Islet precursor cell (in vitro differentiated cells): ENCODE measurements at places on chromosomes 13 and 19.

- no peak for DNase-seq
Measured at GRCh38 chr13:109665240-109665639, 121.1 kb downstream of the IRS2 start.

- DNase-seq = no peak
Measured at GRCh38 chr13:91381371-91381770, 17.1 kb upstream of the GPC5 start.

DNA sequence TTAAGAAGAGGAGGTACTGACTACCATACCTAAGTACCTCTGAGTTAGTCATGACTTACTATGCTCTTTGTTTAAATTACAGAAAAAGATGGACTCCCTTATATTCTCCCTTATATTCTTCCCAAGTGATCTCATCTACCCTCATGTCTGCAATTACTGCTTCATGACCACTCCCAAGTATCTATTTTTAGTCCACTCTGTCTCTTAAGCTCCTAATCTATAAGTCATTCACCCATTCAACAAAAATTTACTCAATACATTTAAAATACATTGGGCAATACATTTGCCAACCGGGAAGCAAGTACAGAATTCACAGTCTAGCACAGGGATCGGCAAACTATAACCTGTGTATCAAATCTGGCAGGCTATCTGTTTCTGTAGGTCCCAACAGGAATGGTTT, 42.6 kb downstream of the KPNA3 start:
- no peak for DNase-seq

DNA sequence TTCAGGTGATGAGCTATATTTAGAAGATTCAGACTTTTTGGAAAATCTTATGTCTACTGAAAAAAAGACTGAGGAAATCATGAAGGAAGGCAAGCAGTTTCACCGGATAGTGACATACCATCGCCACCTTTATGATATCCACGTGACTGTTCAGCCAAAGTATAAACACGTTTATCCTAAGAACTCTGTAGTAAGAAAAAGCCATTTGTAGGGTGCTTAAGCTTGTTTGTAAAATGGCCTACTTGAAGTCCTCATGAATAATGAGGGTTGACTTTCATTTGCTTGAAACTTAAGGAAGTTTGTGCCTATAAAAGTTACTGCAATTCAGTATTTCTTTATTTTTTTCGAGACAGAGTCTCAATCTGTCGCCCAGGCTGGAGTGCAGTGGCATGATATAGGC, 7.8 kb upstream of the TDRD12 start:
- DNase-seq = no peak

- no peak for DNase-seq
Measured at GRCh38 chr13:52187029-52187423, 27.6 kb upstream of the NEK3 start.

GRCh38 chr19:51005248-51005647, 3.8 kb upstream of the KLK8 start:
- no peak for DNase-seq

DNA sequence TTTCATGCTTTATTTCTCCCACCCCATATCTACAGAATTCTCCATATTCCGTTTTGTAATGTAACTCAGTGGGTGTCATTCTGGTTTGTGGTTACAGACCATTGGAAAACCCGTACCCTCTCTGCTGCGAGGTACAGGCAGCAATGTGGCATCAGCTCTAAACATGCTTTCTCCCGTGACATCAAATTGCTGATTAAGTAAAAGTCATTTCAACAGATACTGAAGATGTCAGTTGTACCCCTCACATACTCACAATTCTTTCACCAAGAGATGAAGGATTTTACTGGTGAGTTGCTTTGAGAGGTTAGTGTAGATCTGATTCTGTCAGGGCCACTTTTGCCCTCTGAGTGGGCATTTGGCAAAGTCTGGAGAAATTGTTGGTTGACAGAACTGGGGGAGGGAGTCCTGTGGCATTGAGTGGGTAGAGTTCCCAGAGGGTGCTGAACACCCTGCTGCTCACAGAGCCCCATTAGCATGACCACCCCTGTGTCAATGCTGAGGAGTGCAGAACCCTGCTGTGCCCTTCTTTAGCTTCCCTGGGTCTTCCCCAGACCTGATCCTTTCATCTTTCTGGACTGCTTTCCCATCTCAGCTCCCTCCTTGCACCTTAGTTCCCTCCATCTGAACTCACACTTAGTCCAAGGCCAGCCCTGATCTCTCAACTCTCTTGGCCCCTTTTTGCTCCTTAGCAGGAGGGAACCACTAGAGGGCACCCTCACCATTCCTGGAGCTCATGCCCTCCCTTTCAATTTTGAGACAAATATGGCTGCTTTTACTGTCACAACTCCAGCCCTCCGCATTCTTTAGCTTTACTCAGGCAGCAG, 39.9 kb upstream of the CEACAM8 start:
- no peak for DNase-seq
